ENCODE measurements at places on chromosomes 5 and 9.

GRCh38 chr9:16732546-16732945, 137.9 kb downstream of the BNC2 start:
- no peak for DNase-seq

DNA sequence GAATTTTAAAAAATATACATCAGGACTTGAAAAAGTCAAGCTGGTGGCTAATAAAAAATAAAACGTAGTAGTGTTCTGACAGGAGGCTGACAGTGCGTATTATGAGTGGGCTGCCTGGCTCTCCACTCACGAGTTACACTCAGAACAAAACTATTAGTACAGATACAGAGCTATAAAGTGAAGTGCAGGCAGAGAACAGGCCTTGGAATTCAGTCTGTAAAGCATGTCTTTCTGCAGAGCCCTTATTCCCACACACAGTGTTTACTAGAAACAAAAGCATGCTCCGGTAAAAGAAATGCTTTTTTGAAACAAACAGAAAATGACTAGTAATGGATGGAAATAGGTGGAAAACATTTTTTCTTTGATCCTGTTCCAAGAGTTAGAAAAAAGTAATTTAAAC, 334.7 kb downstream of the DIRAS2 start:
- no peak for DNase-seq

GRCh38 chr5:154373729-154374179, 72.0 kb upstream of the SAP30L start:
- DNase-seq, result no peak

- DNase-seq, result no peak
Measured at GRCh38 chr5:5584236-5584745, 161.8 kb downstream of the ICE1 start.

DNA sequence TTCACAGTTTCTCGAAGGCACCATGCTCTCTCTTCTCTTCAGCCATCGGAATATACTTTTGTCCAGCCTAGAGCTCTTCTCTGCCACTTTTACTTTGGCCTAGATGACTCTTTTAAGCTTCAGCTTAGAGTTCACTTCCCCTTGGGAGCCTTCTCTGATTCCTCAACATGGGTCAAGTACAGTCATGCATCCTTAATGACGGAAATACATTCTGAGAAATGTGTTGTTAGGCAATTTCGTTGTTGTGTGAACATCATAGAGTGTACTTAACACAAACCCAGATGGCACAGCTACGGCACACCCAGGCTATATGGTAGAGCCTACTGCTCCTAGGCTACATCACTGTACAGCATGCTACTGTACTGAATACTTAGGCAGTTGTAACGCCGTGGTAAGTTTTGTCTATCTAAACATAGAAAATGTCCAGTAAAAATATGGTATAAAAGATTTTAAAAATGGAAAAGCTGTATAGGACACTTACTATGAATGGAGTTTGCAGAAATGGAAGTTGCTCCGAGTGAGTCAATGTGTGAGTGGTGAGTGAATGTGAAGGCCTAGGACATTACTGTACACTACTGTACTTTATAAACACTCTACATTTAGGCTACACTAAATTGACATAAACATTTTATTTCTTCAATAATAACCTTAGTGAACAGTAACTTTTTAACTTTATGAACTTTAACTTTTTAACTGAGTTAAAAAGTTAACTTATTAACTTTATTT, 15.1 kb upstream of the TNFSF15 start:
- DNase-seq, result no peak

DNA sequence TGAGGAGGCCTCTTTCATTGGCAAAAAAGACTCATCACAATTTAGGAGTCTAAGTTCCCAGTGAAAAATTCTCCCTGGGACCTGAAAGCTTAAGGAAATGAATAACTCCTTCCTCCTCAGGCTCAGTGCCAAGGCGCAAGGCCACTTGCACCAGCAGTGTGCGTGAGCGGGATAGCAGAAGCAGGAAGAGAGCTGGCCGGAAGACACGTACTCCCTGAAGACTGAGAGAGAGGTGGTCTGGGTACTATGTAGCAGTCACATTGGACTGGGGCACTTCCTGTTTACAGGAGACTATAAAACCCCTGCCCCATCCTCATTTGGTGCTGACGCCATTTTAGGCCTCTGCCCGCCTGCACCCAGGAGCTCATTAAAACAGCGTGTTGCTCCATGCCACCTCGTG, 66.3 kb upstream of the IL33 start:
- DNase-seq, result no peak

DNA sequence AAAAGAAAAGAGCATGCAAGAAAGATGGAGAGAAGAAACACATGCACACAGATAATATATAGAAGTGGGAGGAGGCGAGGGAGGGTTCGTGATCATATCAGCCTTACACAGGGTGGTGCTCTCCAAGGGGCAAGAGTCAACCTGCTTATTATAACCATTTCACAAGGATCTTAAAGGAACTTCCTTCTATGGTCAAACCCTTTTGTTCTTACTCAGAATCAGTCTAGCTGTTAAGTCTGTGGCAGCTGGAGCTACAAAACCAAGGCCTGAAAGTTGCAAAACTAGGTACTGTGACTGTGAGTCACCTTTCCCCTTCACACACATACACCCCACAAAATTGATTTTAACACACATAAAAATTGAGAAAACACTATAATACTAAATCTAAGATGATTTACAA, 18.5 kb upstream of the ERMP1 start:
- DNase-seq, result peak; percentile 12

DNA sequence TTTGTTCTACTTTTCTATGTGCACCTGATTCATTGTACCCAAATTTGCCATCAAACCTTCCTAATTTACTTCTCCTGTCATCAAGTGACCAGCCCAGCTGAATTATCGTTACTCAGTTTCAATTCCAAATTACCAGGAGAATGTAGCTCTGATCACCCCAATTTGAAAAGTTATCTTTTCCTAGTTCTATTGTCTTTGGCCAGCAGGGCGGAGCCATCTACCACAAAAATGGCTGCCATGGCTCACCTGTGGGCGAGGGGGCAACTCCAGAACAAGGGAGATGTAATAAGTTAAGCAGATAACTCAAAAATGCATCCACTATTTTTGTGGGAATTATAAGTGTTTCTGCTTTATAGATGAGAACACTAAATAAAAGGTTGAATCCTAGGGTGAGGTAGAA, 133.8 kb upstream of the MOCS2 start:
- no peak for DNase-seq

DNA sequence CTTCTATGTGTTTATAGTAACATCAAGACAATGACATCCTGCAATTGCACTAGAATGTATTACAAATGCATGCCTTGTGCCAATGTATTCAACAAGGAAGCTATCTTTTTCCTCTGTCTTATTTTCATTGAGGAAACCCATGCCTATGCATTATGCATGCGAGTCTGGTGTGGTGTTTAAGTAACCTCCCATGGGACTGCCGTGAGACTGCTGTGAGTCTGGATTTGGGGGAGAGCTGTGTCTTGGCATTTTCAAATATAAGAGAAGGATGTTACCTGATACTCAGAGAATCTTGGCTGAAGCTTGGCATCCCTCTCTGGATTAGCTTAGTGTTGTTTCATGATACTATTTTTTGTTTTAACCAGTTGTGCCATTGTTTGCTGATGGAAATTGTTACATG, 98.3 kb downstream of the F2RL2 start:
- peak; percentile 65 for DNase-seq

DNA sequence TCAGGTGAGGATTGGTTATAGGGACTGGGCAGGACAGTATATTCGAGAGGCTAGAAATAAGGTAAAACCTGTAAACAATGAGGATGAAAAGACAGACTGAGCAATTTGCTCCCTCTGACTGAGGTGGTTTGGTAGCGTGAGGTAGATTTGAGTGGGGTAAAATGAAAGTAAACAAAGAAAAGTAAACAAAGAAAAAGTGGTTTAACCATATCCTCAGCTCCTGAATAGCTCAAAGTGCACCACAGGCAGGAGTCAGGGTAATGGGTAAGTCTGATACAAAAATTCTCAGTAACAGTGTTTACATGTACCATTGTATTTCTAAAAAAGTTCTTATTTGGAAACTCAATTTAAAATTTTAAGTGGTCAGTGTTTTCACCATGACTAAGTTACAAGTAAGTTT, 203.1 kb upstream of the ARRDC3 start:
- DNase-seq, result no peak

Data from fibroblast of skin of right quadriceps (primary cell).